ENCODE measurements at places on chromosomes 6 and 20.

DNA sequence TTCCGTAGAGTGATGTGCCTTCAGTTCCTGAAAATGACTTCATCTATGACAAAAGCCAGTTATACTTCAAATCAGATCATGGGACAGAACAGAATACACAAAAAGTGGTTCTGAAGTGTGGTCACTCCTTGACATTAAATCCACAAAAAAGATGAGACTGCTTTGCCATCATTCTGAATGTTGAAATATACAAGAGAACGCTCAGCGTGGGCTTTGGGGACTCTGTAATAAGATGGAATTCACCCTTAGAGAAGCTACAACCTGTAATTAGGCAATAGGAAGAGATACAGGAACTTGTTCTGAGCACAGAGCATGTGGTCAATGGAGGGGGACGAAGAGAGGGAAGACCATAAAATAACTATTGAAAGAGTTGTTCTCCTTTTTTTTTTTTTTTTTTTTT is 184.3 kb downstream of the CARMIL1 start:
- DNase-seq, result no peak

DNA sequence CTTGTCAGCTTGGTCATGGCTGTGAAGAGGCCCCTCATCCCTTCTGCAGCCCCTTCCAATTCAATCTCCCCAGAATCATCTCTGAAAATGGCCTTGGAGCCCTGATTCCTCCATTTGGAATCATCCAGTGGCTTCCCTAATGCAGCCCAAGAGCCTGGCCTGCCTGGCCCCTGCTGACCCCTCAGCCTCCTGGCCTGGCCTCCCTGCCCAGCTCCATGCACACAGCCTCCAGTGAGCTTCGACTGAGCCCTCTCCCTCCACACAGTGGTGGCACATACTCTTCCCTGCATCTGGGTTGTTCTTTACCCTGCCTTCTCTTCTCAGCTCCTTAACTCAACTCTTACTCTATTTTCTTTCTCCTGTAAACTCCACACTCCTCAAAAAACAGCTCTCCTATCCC is 120.9 kb downstream of the ANKRD60 start:
- DNase-seq, result no peak

GRCh38 chr20:58310291-58310782 is 822 bp downstream of the RAB22A start:
- DNase-seq, result no peak

DNA sequence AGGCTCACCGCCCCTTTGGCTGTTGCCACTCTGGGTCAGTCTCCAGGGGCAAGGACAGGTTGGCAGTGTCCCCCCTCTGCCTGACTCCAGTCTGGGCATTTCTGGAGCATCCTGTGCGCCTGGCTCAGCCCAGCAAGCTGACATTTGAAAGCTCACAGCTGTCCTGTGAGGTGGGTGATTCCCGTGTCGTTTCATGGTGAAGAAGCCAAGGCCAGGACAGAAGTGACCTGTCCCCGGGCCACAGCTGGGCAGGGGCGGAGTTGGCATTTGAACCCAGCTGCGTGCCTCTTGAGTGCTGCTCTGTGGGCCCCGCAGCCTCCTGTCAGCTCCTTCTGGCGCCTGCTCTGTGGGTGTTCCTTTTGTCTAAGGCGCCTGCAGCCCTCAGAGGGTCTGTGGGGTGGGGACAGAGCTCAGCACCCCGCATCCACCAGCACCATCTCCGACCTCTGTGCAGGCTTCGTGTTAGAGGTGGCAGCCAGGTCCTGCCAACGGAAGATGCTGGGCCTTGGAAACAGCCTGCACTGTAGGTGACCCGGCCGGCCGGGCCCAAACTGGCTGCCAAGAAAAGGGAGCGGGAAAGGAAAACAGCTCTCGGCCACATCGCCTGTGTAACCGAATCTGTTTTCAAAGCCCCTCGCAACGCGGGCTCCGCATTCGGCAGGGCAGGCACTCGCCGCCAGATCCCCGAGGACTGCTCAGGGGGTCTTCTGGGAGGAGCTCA is 5.8 kb upstream of the GATA5 start:
- no peak for DNase-seq

GRCh38 chr6:146543940-146544615 is 445 bp downstream of the RAB32 start:
- no peak for DNase-seq

- no peak for DNase-seq
Observed at GRCh38 chr20:45432294-45432693, 16.4 kb downstream of the PIGT start.

- no peak for DNase-seq
Observed at GRCh38 chr6:141610741-141611140, 522.0 kb upstream of the GJE1 start.

DNA sequence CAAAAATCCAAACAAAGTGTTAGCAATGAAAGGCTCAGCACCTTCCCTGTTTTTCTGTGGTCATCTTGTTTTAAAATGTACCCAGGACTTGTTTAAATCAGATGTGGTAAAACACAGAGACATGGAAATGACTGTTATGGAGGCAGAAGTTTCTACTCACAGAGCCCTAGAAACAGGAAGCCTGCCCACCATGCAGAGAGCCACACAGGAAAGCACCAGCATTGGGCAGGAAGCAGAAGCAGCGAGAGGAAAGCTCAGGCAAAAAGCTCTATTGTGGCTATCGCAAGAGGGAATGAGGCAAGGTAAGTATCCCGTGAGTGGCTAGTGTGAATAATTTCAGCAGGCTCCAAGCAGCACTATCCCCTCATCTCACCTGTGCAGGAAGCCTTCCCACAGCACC is 42.8 kb downstream of the GPR6 start:
- no peak for DNase-seq

GRCh38 chr6:53795702-53796450 is 1.1 kb downstream of the LRRC1 start:
- no peak for DNase-seq

- no peak for DNase-seq
Observed at GRCh38 chr6:155426408-155426945, 29.2 kb downstream of the NOX3 start.

GRCh38 chr20:18639501-18639979 is 51.7 kb downstream of the DTD1 start:
- DNase-seq, result no peak

DNA sequence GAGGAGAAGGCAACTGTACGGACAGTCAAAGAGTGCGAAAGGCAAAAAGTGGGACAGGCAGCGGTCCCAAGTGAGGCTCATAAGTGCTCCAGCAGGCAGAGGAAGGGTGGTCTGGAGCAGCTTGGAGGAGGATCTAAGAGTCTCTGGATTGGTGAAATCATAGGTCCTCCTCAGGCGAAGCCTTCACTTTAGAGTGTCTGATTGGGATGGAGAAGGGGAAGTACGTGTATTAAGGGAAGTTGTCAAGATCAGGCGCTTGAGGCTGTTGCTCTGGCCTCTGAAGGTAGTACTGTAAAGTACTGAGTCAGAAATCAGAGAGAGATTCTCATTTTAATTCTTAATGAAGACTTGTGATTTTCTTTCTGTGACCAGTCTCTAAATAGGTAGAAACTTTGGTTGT is 185.6 kb downstream of the KIF16B start:
- no peak for DNase-seq

- no peak for DNase-seq
Observed at GRCh38 chr6:158312672-158313397, 570 bp downstream of the TULP4 start.

DNA sequence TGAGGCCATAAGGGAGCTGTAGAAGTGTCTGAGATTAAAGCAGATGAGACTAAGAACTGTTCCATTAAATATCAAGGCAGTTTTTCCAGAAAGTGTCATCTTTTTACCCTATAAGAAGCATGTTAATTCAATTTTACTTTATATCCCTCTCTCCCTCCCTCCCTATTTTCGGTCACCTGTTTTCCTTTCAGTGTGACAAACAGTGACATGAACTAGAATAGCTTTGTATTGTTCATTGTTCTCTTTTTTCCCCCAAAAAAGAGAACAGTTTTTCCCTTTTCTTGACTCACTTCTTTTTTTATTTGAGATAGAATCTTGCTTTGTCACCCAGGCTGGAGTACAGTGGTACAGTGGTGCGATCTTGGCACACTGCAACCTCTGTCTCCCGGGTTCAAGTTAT is 269.3 kb downstream of the ZFAND3 start:
- DNase-seq, result no peak

DNA sequence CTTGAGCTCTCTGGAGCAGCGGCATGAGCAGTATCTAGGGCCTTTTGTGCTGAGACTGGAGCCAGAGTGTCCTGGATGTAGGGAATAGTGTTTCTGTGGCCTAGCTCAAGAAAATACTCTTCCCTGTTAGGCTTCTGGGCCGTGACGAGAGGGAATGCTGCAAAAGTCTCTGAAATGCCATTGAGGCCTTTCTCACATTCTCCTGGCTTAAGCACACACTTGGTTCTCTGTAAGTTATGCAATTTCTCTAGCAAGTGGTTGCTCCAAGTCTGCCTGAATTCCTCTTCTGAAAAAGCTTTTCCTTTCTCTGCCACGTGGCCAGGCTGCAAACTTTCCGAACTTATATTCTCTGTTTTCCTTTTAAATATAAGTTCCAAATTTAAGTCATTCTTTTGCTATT is 744.4 kb downstream of the GRIK2 start:
- no peak for DNase-seq

DNA sequence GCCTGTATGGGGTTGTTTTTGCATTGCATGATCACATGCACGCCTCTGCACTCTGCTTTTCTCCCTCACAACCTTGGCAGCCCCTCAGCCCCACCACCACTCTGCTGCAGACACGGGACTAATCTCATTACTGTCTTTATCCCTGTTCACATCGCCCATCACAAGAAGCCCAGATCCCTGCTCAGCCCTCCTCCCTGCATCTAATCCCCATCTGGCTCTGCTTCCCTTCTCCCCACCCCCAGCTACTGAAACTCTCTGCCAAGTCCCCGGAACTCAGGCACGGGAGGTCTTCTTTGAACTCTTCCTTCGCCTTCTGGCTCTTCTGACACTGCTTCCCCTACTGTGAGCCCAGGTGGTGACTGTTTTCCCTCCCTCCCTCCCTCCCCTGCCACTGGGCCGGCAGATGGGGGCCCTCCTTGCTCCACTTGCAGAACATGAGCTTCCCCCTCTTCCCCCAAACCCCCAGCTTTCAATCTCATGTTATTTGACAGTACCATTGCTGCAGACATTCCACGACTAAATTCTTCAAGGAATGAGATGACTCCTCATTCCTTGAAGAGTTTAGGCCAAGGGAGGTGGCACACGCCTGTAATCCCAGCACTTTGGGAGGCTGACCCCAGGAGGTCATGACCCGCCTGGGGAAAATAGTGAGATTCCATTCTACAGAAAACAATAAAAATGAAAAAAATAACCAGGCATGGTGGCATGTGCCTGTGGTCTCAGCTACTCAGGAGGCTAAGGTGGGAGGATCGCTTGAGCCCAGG is 21.9 kb upstream of the TULP1 start:
- DNase-seq, result no peak

DNA sequence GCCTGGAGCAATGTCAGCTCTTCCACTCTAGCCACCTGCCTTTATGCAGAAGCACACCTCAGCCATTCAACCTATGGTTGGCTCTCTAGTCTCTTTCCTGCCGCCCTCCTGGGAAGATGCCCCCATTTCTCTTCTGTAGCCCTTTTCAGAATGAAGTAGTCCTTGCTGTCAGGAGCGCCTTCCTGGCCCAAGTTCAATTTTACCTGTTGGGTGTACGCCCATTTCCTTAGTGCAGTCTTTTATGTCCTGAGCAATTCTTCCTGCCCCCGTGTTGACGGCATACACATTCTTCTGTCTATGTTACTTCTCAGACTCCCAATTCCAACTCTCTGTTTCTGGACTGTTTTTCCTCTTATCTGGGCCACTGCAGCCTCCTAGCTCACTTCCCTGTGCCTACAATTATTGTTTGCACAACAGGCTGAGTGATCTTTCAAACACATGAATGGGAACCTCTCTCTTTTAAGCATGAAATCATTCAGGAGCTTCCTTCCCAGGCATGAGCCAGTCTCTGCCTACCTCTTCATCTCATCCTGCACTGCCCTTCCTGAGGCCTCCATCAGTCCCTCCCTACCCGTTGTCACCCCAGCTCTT is 389.2 kb downstream of the CD83 start:
- DNase-seq, result no peak

DNA sequence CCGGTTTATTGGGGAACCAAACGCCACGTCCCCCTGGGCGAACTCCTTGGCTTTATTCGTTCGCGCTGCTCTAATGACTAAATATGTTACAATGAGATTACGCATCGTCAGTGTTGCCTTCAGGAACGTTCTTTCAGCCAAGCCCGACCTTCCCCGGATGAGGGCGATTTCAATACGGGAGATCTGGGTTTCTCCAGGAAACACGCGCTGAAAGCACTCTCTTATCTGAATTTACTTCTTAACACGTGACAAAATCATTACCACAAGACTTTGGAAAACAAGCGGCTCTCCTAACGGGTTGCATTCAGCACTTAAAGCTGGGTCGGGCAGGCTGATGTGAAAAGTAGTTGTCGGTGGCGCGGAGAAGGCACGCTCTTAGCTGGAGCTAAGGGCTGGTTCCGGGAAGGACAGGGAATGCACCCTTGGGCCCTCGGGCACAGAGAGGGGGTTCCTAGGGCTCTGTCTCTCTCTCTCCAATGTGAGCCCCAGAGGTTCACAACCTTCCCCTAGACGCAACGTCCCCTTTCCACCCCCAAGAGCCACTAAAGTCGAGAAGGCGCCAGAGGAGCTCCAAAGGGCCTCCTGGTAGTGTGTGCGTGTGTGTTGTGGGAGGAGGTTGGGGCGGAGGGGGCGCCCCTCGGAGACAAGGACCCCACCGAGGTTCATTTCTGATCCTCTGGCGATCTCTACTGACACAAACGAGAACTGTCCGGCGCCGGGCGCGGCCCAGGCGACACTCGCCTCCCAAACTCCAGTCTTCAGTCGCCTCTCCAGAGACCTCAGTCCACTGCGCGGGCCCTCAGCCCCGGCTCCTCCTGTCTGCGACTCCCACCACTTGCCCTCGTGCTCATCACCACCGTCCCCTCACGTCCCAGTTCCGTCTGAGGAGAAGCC is 7.1 kb upstream of the NKX2-2 start:
- DNase-seq, result no peak

- no peak for DNase-seq
Observed at GRCh38 chr20:17659801-17660200, 22.2 kb downstream of the RRBP1 start.

GRCh38 chr20:63968928-63969760 is 586 bp downstream of the ZNF512B start:
- DNase-seq, result no peak

DNA sequence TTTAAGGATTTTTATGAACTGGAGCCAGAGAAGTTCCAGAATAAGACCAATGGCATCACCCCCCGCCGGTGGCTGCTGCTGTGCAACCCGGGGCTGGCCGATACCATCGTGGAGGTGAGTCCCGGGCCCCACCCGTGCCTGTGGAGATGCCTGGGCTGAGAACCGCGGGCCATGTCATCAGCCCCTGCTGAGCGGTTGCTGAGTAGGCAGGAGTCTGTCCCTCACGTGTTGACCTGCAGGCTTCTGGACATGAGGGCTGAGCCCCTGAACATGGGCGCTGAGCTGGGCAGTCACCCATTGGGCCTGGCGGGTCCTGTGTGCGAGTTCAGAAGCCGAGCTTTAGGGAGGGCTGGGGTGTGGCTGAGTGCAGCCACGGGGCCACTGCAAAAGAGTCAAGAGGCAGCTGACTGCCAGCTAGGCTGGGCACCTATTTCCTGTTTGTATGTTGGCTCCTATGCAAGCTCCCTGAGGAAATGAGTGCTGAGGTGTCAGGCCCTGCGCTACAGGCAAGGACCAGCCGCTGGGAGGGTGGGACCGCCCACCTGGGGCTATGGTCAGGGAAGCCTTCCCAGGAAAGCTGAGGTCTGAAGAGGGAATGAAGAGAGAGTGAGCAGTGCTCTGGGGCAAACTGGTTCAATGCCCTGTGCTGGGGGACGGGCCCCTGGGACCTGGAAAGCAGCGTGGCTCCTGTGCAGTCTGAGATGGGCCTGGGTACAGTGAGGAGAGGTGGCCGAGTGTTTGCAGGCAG is 34.3 kb downstream of the PYGB start:
- DNase-seq, result no peak

GRCh38 chr20:21309678-21310467 is 6.7 kb downstream of the XRN2 start:
- DNase-seq, result no peak
